ENCODE measurements at places on chromosomes 6 and 20.

DNA sequence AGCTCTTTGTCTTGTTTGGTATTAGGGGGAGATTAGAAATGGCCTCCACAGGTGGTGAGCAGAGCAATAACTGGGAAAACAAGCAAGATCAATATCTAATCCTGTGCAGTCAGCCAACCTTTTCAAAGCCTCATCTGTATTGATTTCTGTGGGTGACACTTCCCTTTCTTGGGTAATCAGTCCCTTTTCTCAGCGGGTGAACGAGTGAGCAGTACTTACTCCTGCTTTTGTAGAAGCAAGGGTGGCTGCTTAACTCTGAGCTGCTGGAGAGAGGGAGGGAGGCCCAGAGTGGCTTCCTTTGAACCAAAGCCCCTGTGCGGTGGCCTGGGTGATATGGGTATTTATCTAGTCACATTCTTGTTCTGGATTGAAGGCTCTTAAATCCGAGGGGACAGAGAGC is 254.8 kb upstream of the CHD6 start:
- no peak for DNase-seq

DNA sequence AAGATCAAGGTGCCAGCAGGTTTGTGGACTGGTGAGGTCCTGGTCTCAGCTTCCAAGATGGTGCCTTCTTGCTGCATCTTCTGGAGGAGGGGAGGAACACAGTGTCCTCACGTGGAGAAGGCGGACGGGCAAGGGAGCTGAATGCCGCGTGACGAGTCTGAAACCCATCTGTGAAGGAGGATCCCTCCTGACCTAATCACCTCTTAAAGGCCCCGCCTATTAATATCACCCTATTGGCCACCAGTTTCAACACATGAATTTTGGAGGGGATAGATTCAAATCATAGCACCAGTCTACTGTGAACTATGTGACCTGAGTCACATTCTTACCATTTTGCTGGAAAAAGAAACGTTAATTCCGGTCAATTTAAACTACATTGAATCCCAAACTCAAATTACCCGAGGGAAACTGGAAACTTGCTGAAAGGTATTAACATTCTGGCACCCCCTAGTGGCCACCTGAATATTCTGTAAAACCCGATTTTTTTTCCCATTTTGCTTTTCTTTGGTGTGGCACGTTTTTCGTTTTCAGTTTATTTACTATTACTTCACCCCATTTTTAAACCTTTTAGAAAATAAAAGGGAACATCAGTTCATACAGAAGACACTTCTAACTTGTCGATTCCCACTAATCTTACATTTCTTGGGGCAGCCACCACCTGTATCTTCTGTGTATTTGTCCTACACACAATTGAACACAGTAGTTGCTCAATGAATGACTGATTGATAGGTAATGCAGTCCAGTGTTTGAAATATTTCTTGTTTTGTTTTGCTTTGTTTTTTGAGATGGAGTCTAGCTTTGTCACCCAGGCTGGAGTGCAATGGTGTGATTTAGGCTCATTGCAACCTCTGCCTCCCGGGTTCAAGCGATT is 17.9 kb upstream of the CCDC170 start:
- DNase-seq: no peak

GRCh38 chr6:64252256-64252655 is 616.7 kb downstream of the PHF3 start:
- DNase-seq: no peak

DNA sequence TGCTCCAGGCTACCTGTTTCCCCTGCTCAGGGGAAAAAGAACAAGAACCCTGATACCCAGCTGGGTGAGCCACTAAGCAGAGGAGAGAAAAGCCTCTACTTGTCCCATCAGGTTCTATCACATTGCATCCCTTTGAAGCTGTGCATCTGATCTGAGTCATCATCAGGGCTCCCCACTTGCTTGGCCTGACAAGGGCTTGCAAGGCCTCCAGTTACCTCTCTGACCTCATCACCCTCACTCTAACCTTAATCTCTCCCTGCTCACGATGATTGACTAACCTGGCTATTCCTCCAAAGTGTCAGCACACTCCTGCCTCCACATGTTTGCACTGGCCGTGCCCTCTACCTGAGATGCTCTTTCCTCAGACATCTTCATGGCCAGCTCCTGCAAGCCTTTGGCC is 309.5 kb upstream of the CHD6 start:
- no peak for DNase-seq

- DNase-seq: no peak
Measured at GRCh38 chr6:2913621-2914317, 10.7 kb upstream of the SERPINB9 start.

GRCh38 chr6:42766163-42766670 is 15.6 kb upstream of the BICRAL start:
- no peak for DNase-seq

DNA sequence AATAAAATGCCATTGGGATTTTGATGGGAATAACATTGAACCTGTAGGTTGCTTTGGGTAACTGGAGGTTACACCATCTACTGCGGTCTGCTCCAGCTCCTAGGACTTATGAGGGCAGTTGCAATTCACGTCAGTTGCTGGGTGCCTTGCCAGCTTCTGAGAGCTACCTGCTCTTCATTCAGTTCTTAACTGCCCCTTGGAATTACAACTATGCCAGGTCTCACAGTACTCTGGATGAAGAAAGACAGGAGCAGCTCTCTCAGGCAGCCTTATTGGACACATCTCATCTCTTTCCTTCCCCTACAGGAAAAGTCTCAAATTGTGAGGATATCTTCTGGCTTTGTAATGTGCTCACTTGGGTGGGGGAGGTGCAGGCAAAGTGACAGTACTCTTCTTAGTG is 1643.3 kb downstream of the GRIK2 start:
- no peak for DNase-seq

- no peak for DNase-seq
Measured at GRCh38 chr6:93079061-93079460, 340.3 kb downstream of the EPHA7 start.

DNA sequence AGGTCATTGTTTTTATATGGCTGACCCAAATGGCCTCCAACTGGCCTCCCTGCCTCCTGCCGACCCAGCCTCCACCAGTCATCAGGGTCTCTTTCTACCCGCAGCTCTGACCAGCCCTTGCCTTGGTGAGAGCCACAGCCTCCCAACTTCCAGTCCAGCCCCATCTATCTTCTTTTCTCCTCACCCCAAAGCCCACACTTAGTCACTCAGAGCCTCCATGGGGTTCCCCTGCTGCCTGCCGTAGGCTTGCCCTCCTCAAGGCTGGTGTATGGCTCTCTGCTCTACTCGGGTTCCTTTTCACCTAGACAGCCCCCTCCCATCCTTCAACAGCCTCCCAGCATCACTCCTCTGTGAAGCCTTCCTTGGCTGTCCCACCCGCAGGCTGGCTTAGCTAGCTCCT is 18.2 kb downstream of the TCF15 start:
- DNase-seq: no peak

DNA sequence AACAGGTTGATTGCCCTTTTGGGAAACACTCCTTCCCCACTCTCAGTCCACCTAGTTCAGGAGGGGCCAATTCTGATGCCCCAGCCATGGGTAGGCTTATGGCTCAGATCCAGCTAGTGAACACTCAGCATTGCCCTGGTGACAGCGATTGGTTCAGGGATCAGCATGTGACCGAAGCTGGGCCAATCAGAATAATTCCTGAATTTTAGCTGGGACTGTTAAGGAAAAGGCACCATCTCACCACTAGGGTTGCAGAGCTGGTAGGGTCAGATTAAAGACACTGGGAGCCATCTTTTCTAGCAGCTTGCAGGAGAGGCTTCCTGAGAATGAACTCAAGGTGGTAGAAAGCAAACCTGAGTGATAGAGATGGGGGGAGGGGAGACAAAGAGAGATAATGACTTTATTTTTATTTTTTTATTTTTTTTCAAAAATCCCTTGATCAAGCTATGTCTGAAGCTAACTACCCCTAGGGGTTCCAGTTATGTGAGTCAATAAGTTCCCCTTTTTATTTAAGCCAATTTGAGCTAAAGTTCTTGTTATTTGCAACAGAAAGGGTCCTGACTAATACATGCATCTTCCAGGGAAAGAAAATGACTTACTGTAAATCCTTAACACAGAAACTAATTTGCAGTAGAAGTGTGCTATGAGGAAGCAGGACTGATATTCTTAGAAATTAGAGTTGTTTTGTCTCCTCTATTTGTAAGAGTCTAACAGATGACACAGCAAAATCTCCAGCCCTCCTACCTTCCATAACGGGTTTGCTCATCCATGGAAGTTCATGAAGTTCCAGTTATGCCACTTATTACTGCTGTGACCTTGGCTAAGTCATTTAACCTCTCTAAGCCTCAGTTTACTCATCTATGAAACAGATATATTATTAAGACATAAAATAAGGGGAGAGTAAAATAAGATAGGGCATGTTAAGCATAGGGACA is 44.7 kb downstream of the EYA2 start:
- DNase-seq: no peak

- peak; percentile 58 for DNase-seq
Measured at GRCh38 chr6:2433711-2434110, 188.3 kb upstream of the GMDS start.

DNA sequence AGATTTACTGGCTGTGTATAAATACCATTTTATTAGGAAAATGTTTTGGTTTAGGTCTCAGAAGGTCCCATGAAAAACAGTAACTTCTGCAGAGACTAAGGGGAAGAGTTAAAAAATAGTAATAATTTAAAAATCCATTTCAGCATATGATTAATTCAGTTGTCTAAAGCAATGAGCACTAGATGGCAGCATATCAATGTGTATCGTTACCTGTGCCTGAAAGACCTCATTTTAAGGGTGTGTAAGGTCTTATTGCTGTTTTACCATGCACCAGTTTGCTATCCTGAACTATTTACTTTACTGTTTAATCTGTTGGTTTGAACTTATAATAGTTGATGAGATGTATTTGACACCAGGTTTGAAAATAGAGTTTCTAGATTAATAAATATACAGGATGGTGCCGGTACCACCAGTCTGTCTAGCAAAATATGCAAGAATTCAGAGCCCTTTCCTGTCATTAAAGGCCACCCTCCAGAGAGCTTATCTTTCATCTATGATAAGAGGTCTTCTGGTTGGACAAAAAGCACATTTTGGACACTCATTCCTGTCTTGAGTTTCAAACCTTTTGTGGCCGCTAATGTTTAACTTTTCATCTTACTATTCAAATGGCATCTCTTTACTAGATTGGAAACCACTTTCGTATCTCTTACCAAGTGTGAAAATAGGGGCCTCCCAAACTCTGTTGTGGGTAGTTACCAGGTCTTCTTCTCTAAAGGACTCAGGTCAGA is 8.9 kb upstream of the AHI1 start:
- DNase-seq: no peak

DNA sequence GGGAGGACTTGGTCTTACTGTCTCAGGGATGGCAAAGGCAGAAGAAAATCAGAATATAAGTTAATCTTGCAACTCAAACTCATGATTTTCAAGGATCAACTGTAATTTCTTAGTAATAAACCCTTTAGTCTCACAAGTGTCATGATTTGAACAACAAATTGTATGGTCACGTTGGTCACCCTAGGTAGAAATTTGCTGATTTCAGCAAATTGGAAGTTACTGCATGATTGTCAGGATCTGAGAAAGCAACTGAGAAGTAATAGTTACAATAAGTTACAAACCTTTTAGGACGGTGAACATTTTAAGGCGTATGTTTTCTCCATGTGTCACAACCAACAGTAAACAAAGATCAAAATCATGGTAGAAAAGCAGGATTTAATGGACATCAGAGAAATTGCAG is 375.2 kb downstream of the PLCB1 start:
- DNase-seq: no peak

DNA sequence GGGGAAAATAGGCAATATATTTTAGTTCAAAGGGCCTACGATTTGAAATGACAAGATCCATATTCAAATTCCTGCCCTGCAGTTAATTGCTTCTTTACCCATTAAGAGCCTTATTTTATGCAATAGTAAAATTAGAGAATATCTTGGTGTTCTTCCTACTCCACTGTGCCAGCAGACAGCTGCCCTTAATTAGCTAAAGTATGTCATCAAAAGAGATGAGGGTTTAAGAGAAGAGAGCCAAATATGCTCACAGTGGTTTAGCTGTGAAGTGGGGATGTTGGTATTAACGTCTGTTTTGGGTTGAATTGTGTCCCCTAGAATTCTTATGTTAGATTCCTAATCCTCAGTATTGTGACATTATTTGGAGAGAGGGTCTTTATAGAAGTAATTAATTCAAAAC is 148.1 kb downstream of the MOXD1 start:
- DNase-seq: no peak

All from HL-60 (cell line).